ENCODE measurements at places on chromosomes 4 and X.
A peak's percentile ranks its signal among the peaks of the same experiment; 100 is the strongest.

DNA sequence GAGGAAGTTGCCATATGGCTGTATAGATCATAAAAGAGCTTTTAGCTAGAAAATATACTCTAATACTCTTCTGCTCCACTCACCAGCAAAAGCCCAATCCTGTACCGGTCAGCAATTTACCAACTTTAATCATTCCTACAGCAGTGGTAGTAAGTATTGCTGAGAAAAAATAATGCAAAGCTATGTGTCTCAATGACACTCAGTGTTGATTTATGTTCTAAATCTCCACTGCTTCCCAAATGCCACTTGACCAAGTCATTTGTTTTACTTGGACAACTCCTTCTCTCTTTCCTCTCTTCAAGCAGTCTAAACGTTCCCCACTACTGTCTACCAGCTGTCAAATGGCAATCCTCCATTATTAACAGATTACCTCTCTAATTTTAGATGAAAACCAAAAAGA is 201.8 kb upstream of the GK2 start:
- DNase-seq, result no peak

DNA sequence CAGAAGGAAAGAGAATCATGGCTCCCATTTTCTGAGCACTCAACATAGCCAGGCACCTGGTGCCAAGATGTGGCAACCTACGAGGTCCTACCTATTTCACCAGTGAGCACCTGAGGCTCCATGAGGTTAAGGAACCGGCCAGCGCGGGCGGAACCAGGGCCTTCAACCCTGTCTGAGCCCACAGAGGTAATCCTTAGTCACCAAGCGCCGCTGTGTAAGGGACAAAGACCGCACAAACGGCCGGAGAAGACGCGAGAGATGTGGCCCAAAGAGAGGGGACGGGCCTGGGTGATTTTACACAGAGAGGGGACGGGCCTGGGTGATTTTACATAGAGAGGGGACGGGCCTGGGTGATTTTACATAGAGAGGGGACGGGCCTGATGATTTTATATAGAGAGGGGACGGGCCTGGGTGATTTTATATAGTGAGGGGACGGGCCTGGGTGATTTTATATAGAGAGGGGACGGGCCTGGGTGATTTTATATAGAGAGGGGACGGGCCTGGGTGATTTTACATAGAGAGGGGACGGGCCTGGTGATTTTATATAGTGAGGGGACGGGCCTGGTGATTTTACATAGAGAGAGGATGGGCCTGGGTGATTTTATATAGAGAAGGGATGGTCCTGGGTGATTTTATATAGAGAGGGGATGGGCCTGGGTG is 114.2 kb downstream of the SMIM20 start:
- DNase-seq, result no peak

GRCh38 chrX:12934850-12935249 is 28.4 kb downstream of the TLR8 start:
- DNase-seq, result no peak

DNA sequence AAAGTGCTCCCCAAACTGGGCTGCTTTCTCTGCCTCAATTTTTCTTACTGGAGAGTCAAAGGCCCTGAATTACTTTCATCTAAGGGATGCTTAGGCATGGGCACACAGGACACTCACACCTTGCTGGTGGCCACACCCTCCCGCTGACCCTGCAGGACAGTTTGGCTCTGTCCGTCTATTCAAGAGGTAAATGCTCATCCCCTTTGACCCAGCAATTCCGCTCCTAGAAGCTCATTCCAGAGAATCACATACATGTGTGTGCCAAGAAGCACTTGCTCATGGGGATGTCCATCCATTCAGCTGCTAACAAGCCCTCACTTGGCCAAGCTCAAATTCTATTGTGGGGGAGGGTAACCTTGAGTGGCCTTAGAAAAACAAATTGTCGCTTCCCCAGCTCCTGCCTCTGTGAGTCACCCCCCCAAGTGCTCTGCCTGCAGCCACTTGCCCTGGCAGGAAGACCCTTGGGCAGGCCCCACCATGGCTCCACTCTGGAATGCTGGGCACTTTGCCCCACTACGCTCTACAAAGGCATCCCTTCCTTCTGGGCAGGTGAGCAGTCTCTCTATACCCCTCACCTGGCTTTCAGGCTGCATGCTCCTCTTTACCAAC is 54.5 kb downstream of the HTRA3 start:
- DNase-seq, result no peak

GRCh38 chrX:118560489-118560888 is 64.9 kb downstream of the DOCK11 start:
- DNase-seq, result no peak

- DNase-seq, result peak; percentile 27
These were observed at the start of gene ZNF330 for GRCh38 chr4:141220691-141221659. ZNF330 (plus strand) TSS chr4:141220895; CDS start chr4:141222372, 1,477 bp downstream.
